ENCODE measurements at places on chromosomes 13 and 19.

GRCh38 chr13:22482496-22483000 lies 698.2 kb upstream of the SGCG start:
- DNase-seq, result no peak

DNA sequence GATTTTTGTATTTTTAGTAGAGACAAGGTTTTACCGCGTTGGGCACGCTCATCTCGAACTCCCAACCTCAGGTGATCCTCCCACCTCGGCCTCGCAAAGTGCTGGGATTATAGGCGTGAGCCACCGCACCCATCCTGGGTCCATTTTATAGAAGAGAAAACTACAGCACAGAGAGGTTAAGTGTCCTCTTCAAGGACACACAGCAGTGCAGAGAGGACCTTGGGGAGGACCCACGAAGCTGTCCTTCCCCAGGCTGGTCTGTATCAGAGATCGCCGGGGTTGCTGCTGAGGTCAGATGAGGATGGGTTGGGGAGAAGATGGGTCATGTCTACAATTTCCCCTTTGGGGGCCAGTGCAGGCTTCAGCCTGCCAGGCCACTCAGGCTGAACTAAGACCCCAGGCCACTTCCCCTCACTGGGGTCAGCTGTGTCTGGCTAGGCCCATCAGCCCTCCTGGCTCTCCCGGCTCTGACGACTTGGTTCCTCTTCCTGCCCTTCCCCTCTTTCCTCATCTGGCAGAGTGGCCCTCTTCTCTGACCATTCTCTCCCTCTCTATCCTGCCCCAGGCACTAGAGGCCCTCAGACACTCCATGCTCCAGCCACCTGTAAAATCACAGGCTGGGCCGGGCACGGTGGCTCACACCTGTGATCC lies 9.6 kb downstream of the MYO1F start:
- DNase-seq, result no peak

DNA sequence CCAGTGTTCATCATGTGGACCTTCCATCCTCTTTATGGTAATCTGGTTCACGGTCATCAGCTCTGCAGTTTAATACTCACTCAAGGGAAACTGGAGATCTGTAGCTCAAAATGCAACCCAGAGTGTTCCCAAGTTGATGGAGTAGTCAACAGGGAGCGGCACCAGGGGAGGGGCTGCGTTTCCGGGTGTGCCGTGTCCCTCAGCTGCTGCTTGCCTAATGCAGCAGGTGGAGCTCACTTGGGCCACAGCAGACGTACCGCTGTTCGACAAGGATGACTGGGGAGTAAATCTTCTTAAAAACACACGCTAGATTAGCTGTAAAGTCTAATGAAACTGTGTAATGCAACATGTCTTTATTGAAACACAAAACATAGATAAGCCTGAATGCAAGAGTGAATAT lies 81.1 kb downstream of the TNFSF13B start:
- DNase-seq, result no peak

GRCh38 chr19:848386-848921 lies 3.6 kb upstream of the ELANE start:
- DNase-seq, result no peak

DNA sequence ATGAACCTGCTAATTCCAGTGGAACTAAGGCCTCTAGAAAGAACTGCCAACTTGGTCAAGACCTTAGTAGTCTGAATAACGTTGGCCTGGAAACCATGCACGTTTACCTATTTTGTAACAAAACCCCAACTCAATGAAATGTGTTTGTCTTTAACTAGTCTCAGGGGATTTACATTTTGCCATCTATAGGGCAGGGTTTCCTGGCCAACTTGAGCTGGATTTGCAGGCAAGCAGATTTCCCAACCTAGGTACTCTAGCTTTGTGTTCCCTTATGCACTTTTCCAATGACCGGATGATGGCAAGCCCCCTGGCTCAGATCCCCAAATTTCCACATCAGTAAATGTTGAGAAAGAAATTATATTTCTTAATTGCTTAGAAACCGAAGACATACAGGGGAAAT lies 114.5 kb downstream of the IRS2 start:
- no peak for DNase-seq

DNA sequence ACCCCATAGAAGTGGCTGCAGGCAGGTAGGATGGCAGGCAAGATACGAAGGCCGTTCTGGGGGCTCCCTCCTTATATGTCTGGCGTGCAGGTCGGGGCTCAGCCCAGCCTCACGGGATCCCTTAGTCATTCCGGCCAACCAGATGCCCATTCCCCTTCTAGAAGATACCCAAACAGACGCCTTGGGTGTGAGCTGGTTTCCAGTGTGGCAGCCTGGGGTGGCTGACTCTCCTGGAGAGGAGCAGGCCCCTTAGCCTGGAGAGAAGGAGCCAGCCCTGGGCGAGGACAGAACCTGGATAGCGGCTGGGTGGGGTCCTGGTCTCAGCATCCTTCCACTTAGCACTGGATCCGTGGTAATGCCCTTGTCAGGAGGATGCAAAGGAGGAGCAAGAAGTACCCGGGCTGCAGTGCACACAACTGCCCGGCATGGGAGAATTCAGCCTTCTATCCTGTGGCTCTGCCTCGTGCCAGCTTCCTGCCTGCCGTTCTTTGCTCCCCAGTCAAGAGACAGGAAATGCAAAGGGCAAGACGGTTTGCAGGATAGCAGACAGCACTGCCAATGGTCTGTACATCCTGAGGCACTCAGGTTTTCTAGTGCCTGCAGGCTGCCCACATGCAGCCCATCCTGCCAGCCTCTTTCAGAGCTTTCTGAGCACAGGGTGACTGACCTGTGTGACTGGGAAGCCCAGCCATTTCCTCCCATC lies 56.7 kb upstream of the WASF3 start:
- DNase-seq, result no peak

GRCh38 chr19:31668921-31669320 lies 319.7 kb upstream of the TSHZ3 start:
- no peak for DNase-seq

DNA sequence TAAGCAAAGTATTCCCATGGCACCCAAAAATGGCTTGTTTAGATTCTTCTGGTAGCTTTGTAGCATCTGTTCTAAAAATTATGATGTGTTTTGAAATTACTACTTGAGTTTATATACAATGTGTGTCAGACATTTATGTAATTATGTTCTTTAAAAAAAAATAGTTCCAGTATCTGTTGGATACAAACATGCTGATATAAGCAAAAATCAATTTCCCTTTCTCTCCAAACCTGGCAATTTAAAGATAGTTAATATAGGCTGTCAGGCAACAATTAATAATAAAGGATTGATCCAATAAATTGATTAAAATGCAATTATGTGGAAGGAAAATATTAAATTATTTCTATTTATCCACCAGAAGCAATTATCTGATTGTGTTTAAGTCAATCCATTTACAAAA lies 41.7 kb downstream of the OXGR1 start:
- DNase-seq, result no peak

DNA sequence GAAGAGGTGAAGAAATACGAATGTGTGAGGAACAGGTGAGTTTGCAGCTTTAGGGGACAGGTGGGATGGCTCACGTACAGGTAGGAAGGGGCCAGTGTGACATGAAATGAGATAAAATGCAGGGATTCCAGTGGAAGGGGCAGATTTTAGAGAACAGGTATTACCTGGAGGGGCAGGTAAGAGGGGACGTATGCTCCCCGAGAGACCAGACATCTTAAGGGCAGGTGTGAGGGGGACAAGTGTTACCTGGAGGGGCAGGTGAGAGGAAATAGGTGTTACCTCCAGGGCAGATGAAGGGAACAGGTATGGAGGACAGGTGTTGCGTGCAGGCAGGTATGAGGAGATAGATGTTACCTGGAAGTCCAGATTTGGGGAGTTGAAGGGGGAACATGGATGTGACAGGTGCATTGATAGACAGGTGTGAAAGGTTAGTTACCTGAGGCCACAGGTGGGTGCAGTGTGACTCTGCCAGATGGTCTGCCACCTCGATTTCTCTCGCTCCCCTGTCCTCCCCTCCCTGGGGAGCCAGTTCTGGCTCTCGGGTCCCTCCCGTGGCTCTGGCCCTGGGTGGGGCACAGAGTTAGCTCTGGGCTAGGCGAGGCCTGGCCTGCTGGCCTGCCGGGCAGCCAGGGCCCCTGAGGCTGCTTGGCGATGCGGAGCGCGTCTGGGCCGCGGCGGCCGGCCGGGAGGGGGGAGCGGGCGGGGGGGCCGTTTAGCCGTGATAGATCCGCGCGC lies 2.1 kb downstream of the ERFL start:
- no peak for DNase-seq

DNA sequence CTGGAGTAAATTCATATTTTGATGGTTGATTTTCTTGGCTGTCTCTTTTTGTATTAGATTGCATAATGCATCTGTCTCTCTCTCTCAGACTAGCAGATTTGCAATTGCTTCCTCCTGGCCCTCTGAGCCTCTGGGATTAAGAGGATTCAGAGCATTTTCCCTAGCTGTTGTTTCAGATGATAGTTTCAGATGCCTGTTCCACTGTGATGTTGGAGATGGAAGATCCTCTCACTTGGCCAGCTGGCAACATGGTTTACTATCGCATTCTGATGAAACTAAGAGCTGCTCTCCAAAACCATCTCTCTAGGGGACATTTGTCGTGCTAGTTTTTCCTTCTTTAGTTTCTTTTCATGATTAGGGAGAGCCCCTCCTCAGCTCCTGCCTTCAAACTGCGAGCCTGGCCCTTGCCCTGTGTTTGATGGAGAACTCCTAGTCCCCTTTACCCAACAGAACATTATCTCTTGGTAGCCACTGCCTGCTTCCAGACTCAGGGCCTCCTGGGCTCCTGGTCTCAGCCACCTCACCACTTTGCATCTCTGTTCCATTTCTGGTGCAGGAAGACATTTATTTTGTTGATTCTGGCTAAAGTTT lies 244.6 kb downstream of the B3GLCT start:
- no peak for DNase-seq

DNA sequence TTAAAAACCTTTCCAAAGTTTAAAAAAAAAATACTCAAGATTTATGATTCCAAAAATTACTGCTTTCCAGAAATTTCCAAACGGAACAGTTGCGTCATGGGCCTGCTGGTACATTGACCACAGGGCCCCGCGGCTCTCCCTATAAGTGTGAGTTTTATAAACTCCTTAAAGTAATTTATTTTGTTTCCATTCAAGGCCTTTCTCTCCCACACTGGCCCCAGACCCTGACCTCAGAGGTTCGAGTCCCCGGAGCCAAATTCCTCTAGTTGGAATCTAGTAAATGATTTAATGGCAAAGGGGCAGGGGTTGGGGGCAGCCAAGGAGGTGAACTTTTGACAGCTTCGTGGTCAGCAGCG lies 97.5 kb downstream of the INSR start:
- DNase-seq, result no peak

GRCh38 chr13:40102854-40103253 lies 447.4 kb downstream of the COG6 start:
- DNase-seq, result no peak

- DNase-seq, result no peak
Measured at GRCh38 chr19:4640247-4641000, 1.1 kb downstream of the TNFAIP8L1 start.

- peak; percentile 47 for DNase-seq
Measured at GRCh38 chr19:57103573-57104277, 16.1 kb upstream of the USP29 start.

GRCh38 chr13:30576528-30576927 lies 41.2 kb upstream of the USPL1 start:
- DNase-seq, result no peak

- no peak for DNase-seq
Measured at GRCh38 chr13:39144941-39145533, 106.8 kb downstream of the NHLRC3 start.

DNA sequence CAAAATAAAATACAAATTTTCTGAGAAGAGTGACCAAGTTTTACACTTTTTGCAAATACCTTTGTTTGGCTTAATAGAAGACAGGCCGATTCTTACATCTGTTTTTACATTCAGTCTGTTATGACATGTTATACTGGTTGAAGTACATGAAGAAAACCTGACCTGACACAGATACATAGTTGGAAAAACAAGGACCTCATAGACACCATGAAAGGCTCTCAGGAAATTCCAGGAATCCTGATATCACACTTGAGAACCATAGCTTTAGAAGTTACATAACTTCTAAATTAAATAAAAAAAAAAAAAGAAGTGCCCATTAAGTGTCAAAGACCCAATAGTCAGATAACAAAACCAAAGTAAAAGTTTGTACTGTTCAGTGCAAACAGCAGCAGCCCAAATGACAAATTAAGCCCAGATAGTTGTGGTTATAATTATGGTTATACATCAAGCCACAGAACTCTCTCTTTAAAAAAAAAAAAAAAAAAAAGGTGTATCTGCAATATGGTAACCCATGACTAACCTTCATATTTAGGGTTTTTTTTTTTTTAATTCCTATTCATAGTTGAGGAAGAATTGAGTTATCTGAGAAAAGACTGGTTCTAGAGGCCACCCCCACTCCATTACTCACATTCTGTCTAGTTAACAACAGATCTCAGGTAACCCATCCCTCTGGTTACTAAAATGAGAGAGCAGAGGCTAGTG lies 19.8 kb downstream of the RBM26 start:
- DNase-seq, result no peak
